DMS153 (cell line): ENCODE measurements at places on chromosomes 2 and 18.
A peak's percentile ranks its signal among the peaks of the same experiment; 100 is the strongest.

- no peak for DNase-seq
Observed at GRCh38 chr2:105490956-105491355, 92.1 kb upstream of the FHL2 start.

GRCh38 chr2:105813045-105813315, 68.3 kb downstream of the NCK2 start:
- no peak for DNase-seq

DNA sequence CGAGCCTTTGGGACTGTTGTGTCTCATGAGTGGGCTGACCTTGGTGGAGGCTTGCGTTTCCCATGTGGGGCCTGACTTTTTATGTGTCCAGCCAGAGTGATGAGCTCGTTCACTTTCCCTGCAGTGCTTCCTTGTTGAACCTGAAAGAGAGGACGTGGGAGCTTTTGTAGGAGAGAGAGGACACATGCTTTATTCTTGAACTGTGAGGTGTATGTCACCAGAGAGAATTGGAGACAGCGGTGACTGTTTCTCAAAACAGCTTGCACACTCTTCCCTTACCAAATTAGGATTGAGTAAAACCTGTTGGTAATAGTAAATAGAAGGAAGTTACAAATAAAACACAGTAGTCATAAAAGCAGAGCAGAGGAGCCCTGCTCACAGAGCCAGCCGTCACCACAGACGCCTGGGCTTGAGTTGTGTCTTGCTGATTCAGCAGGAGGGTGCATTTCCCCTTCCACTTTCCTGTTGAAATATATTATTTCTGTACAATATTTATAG, 60.7 kb downstream of the INPP4A start:
- peak; percentile 25 for DNase-seq

DNA sequence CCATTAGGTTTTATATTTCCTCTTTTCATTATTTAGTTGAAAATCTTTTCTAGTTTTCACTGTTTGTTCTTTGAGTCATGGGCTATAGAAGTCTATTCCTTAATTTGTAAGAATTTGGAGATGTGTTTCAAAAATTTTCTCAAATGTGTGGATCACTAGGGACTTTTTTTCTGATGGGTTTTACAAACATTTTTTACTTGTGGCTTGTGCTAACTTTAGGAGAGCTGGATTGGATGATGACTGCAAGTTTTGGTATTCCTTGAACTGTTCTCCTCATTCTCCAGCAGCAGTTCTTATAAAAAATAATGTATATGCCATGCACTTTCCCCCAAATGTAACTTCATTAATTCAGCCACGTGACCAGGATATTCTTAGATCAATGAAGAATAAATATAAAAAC, 94.7 kb upstream of the CWC22 start:
- no peak for DNase-seq

DNA sequence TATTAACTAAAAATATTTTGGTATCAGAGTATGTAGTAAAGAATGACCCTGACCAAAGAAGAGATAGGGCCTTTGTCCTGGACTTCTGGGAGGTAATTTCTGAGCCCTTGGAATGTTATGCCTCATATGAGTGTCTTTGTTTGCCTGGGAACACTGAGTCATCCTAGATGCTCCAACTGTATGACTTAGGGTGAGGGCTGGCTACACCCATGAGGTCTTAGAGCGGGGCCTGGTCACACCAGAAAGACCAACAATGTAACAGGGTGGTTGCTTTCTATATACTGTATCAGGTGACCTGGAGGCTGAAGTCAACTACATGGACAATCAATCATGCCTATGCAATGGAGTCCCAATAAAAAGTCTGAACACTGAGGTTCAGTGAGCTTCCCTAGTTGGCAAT, 253.1 kb downstream of the MBD2 start:
- no peak for DNase-seq

DNA sequence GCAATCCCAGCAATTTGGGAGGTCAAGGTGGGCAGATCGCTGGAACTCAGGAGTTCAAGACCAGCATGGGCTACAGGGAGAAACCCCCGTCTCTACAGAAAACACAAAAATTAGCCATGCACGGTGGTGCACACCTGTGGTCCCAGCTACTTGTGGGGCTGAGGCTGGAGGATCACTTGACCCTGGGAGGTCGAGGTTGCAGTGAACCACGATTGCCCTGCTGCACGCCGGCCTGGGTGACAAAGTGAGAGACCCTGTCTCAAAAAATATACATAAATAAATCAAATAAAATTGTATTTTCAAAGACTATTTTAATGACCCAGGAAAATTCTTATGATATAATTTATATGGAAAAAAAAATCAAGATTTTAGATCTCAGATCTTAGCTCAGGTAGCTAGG, 191.5 kb downstream of the ZFP36L2 start:
- no peak for DNase-seq

GRCh38 chr2:23384551-23385343, at the start of gene KLHL29:
KLHL29 (plus strand) TSS chr2:23385179; CDS start chr2:23562197, 177,018 bp downstream.
- no peak for DNase-seq

GRCh38 chr18:79558933-79559416, 120.6 kb upstream of the CTDP1 start:
- DNase-seq: no peak

DNA sequence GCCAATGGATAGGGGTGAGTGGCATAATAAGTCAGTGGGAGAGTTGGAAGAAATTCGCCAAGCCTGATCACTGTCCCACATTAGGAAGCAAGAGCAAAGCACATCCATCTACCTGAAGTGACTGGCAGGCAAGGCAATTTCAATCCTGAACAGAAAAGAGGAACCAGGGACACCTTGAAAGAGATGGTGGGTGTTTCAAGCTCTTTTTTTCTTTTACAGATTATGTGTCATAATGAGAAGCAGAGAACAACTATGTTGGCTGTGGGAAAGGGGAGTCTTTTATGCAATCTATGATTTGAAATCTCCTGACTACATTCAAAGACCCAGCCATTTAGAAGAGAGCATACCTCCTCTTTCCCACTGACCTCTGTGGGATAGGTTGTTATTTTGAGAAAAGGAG, 63.5 kb downstream of the TGIF1 start:
- DNase-seq: no peak

DNA sequence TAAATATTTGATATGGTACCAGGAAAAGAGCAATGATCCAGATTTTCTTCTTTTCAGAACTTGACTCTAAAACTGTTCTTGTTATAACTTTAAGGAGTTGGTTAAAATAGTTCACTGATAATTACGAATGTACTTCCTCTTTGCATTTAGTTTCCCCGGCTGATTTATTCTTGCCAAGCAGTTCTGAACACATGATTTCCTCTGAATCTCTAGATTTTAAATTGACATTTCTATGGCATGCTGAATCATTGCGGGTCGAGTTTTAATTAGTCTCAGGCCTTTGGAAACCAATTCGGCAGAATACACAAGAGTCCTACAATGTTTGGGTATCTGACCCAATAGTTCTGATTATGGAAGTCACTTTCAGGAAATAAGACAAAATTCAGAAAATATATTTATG, 37.3 kb upstream of the DNAH7 start:
- no peak for DNase-seq

GRCh38 chr2:181363164-181363563, 94.0 kb upstream of the ITGA4 start:
- DNase-seq: no peak

DNA sequence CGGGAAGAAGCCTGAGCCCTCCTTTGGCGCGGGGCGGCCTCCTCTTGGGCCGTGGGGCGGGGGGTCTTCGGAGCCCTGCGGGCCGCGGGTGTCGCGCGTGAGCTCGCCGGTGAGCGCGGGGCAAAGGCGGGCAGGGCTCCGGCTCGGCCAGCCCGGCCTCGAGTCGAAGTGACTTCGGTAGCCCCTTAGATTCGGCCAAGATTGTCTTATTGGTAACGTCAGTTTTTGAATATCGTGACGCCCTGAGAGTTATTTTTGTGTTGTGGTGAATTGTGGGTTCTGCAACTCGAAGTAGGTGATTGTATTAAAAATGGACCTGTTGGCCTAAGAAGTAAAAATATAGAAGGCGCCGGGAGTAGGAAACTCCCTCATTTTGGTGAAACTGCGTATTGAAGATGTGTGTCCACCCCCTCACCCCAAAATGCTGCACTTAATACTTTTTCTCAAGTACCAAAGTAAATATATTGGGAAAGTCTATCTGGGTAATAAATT, 669 bp downstream of the MARCHF7 start:
- no peak for DNase-seq

DNA sequence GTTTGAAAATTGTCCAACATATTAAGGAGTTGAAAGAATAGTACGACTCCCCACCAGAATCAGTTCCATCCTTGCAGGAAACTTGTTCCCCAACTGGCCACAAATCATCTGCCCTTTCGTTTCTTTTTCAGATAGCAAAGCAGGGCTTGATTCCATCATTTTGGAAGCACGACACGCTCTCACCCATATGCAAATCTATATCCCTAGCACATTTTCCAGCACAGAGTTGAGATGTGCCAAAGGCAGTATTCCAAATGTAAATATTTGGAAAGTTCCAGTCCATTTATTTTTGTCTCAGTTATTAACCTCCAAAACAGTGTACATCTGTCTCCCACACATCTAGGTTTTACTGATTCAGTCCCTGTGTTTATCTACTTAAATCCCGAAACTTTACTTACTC, 128.8 kb upstream of the BCL2L11 start:
- peak; percentile 5 for DNase-seq

- no peak for DNase-seq
Observed at GRCh38 chr2:164496881-164497280, 124.4 kb downstream of the GRB14 start.

DNA sequence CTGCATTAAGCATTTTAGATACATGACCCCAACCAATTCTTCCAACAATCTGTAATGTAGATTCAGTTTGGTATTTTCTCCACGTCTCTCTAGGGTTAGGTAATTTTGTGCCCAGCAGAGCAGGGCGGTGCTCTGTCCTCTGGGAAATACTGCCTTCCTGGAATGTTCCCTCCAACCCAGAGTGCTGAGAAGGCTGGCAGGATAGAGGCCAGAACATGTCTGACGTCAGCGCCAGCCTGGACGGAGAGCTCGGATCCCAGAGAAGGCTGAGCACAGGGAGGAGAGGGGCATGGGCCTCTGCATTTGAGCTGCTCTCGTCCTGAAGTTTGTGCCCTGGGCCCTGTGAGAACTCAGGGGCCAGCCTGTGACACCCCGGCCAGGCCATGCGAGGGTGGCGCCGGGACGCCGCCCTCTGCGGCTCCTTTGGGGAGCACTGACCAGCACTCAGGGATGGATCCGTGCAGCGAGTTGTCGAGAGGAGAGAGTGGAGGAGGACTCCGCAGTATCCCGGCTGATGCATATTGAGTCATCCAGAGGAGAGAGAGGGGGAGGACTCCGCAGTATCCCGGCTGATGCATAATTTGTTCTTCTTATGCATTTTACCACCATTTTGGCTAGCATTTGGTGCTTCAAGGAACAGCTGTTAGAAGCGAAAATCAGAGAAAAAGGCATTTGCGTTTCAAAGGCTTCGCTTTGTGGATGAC, 80.0 kb upstream of the PXDN start:
- DNase-seq: no peak

DNA sequence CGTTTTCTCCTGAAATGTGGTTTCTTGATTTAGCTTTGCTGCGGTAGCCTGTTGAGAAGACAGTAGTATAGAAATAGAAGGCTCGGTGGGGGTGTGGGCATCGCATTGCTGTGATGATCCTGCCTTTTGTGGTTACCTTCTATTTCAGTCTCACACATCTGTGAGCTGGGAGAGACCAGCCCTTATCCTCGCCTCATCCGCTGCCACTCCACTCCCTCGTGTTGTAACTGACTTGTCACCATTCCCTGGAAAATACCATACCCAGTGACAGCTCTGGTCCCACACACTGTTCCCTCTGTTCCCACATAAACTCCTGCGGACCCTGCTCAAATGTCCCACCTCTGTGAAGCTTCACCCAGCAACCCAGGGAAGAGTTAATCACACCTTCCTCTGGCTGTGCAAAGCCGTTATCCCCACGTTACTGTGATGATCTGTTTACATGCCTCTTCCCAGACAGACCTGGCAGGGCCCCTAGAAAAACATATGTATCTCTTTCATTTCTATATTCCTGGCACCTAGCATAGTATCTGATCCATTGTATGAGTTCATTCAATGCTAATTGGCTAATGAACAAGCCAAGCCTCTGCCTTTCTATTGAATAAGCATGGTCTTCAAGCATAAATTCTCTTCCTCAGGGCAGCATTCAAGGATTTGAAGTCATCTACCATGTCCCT, 114.6 kb downstream of the MAPK4 start:
- no peak for DNase-seq

DNA sequence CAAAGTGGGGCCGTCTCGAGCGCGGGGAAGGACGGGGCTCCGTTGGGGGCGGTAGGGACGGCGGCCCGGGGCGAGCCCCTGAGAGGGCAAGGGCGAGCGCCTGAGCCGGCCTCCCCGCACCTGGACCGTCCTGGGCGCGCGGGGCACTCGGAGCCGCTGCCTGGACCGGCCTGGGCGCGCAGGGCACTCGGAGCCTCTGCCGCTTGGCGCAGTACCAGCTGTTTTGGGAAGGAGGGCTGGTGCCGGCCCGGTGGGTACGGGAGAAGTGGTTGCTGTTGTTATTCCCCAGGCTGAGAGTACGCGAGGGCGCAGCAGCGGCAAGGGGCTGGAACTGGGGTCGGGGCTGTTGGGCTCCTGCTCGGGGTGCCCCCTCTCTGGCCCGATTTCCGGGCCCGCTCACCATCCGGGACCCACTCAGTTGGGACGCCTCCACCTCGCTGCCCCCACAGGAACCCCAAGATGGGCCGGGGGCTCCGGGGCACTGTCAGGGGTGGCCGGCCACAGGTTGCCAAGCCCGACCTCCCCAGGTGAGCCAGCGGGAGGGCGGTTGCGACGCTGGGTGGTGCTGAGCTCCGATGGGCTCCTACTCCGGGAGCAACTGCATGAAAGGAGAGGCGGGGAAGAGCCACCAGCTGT, 579 bp downstream of the ARHGEF4 start:
- DNase-seq: no peak

GRCh38 chr2:126894585-126895182, 4.0 kb upstream of the TEX51 start:
- DNase-seq: no peak

DNA sequence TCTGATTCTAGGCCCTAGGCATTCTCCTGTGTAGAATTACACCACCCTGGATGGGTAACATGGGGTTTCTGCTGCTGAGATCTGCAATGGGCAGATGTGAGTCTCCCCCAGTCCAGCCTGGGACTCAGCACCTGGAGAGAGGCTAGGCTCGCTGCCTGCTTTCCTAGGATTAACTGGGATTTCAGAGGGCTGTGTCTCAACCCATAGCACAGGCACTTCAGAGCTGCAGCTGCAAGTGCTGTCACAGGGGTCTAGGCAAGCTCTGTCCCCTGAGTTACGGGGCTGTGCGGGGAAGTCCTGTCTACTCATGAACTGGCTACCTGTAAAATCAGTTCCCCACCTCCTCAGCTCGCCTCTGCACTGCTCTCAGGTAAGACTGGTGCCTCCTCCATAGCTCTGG, 51.5 kb downstream of the CABLES1 start:
- no peak for DNase-seq
